ENCODE measurements at places on chromosomes 2 and 18. TPM values are rescaled to one million over a fixed set of nuclear protein-coding genes. Genes with fewer than 3 reads are reported as not detected.

DNA sequence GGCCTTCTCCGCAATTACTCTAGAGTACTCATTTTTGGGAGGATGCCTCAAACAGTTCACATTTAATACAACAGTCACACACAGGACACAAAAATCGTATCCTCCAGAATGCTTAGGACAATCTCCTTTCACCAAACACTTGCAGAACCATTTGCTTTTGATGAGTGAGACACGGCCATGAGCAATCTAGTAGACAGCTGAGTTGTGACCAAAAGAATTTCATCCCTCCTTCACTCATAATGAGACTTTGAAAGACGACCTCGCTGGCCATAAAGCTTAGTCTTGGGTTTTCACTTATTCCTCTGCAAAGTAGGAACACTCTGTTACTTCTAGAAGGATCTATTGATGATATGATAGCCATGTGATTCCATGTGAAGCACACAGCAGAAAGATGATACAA lies 87.5 kb upstream of the SLC35G4 start:
- DNase-seq = no peak

GRCh38 chr2:164745012-164745797 lies 96.4 kb downstream of the COBLL1 start:
- no peak for DNase-seq

GRCh38 chr18:60732143-60732542 lies 359.6 kb upstream of the MC4R start:
- no peak for DNase-seq

DNA sequence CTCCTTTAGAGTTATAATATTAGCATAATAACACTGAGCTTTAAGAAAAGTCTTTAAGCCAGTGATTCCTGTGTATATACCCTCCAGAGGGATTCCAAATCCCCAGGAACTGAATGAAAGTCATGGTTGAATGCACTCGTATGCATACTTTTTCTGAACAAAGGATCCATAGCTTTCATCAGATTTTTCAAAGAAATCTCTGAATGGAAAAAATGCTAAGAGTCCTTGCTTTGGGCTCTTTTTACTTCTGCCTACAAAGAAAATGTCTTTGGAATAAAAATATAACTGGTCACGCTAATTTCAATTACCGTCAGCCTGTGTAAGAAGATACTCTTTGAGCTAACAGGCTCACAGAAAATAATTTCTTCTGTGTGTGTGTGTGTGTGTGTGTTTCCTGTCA lies 939.5 kb downstream of the ERBB4 start:
- DNase-seq = no peak

- no peak for DNase-seq
These were observed 59.4 kb upstream of the RAPH1 start for GRCh38 chr2:203594541-203594940.

DNA sequence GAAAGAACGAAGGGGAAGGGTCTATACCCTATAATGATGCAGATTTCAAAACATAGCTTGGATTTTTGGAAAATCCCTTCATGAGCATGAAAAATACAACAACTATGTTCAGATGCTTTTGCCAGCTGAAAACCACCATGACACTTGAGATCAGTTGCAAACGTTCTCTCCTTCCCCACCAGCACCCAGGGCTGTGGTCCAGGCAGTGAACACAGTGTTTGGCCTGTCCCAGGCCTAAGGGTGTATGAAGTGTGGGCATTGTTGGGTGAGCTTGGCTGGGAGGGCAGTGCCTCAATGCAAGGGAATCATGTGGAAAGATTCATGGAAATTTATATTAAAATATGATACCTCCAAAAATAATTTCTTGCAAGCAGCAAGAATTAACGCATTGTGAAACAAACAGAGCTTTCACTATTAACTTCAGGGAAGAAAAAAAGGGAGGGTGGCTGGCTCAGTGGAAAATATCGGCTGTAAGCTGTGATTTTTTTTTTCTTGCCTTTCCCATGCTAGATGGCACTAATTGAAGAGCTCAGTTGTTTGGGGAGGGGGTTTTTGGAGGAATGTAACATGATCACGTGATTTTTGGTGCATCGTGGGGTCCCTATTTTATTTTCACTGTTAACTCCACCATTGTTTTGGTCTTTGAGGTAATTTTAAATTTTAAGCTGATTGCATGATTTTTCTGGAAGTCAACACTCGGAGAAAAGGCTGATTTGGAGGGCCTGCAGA lies 52.0 kb downstream of the CDC42EP3 start:
- DNase-seq = no peak

DNA sequence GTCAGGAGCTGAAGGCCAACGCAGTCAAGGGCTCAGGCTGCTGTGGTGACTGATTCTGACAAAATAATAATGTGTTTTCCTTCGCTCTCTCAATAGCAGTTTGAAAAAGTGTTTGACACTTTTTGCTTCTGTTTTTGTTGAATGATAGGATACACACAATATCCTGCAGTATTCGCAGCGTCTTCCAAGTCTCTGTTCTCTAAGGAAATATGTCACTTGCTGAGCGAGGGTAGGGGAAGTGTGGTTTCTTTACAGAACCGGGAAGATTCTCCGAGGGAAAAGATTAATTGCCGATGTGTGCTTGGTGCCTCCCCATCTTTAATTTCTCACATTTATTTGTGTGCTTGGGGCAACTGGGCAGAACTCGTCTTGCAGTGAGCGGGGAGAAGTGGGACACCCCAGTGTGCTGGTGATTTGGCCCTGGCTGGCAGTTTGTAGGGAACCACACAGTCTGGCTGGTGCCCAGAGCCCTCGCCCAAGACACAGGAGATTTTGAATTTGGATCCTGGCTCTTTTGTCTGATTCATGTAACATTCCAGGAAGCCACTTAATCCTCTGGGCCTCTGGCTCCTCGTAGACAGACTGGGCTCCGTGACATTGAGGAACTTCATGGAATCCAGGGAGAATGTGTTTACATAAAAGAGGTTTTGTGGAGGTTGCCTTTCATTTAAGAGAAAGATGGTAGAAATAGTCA lies 169.4 kb downstream of the LDLRAD4 start:
- no peak for DNase-seq

GRCh38 chr2:68438455-68439303 lies 28.4 kb downstream of the FBXO48 start:
- DNase-seq = no peak

- no peak for DNase-seq
These were observed 495.3 kb downstream of the IRS1 start for GRCh38 chr2:226304308-226304707.

Gene SERPINB3
- total RNA-seq = not detected

Gene FAM110C
- 53.9 TPM for total RNA-seq
